ENCODE measurements at places on chromosomes 16 and 17.
A peak's percentile ranks its signal among the peaks of the same experiment; 100 is the strongest.

DNA sequence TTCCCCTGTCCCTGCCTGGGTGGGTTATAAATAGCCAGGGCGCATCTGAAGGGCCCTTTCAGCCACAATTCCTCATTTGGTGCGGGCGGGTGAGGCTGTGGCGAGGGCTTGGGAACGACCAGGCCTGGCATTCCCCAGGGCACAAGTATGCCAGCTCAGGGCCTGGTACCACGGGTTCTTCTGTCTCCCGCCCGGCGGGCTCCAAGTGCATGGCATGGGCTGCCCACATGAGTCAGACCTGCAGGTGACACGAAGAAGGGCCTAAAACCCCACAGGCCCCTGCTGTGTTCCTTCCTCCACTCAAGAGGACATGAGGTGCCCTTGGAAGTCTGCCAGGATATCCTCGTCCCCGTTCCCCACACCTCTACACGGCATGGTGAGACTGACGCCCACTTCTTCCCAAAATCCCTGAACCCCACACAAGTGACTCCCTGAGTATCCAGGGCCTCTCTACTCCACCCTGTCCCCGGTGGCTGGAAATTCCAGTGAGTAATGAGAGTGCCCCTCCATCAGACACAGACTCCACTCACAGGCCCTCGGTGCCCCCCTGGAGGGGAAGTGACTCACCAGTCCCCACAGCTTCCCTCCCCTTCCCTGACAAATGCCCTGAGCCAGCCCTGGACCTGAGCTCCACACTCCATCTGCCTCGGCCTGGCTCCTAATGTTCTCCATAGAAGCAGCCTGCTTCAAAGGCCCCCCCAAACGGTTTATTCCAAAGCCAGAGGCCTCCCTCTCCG lies 68.8 kb downstream of the ABR start:
- no peak for DNase-seq

DNA sequence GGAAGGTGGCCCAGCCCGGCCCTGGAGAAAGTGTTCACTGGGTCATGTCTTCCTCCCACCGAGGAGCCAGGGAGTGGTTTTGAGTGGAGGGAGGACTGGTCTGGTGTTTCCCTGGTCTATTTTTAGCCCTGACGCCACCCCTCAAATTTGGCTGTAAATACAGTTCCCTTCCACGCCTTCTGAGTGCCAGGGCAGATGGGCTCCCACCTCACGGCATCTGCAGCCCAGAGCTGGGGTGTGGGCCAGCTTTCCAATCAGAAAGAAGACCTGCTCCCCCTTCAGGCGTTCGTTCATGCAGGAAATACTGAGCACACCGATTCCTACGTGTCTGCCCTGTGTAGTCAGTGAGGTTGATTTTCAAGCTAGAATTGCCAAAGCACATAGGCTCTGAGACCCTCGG lies 53.7 kb downstream of the SNX20 start:
- DNase-seq = peak; percentile 21

- no peak for DNase-seq
These were observed 187.8 kb downstream of the RAB11FIP4 start for GRCh38 chr17:31579265-31579664.

- no peak for DNase-seq
These were observed 630 bp upstream of the HOXB2 start for GRCh38 chr17:48545539-48545938.

DNA sequence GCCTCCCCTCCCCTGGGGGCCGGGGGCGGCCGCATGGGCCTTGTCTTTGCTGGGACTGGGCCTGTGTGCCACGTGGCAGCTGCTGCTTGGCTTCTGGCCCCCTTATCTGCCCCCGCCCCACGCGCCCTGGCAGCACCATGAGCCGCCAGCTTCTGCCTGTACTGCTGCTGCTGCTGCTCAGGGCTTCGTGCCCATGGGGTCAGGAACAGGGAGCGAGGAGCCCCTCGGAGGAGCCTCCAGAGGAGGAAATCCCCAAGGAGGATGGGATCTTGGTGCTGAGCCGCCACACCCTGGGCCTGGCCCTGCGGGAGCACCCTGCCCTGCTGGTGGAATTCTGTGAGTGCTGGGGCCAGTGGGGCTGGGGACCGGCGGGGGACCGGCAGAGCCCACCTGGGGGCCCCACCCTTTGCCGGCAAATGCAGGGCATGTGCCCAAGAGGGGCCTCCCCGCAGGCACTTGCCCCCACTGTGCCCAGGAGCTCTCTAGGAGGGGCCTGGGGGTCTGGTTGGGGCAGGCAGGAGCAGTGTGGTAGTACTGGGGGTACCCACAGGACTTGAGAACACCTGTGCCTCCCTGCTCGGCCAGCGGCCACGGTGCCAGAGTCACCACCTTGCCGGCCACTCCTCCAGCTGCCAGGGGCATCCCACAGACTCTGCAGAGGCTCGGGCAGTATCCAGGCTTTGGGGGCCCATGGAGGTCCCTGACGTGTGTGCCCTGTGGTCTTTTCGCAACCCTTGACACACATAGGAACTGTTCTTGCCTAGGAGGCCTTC lies at the start of gene PDIA2:
PDIA2 (plus strand) TSS at position 132 of the 773 bp plus-strand sequence; CDS start at position 138, 6 bp downstream.
- no peak for DNase-seq

DNA sequence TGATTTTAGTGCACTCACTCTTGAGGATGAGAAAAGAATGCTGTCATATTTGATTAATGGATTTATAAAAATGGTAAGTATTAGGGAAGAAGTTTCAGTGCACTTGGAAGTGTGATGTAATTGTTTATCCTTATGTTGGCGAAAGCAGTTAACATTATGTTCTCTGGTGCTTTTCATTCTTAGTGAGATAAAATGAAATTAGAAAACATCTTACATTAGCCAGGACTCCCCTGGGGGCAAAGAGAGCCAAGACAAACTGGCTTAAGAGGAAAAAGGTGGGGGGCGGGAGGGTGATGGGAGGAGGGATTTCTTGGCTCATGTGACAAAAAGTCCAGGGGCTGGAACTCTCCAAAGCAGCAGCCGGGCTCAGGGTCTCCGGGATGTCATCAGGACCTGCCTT lies 73.2 kb downstream of the KNOP1 start:
- DNase-seq = no peak

- no peak for DNase-seq
These were observed 8.5 kb downstream of the ST6GALNAC1 start for GRCh38 chr17:76635039-76635438.

GRCh38 chr17:42325026-42325425 lies 36.7 kb downstream of the STAT5A start:
- DNase-seq = no peak

- DNase-seq = no peak
These were observed 49.6 kb downstream of the LDHD start for GRCh38 chr16:75066861-75067447.

- DNase-seq = no peak
These were observed 8.1 kb downstream of the C17orf50 start for GRCh38 chr17:35768797-35769196.

DNA sequence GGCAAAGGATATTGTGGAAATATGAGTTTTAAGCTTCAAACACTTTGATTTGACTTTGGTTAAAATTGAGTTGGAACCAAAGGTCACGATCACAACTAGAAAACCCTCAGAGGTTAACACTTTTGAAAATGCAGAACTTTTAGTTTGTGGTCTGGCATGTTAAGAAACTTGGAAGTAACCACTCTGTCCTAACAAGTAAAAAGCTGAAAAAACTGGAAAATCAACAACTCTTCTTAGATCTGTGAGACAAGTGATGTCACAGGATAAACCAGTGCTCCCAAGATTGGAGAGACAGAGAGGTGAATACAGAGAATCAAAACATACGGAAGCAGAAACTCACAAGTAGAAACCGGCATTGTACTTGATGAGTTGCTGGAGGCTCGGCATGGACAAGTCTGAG lies 17.4 kb downstream of the MFSD6L start:
- DNase-seq = no peak
